GM18507 (cell line): ENCODE measurements at places on chromosomes 2 and 18.

DNA sequence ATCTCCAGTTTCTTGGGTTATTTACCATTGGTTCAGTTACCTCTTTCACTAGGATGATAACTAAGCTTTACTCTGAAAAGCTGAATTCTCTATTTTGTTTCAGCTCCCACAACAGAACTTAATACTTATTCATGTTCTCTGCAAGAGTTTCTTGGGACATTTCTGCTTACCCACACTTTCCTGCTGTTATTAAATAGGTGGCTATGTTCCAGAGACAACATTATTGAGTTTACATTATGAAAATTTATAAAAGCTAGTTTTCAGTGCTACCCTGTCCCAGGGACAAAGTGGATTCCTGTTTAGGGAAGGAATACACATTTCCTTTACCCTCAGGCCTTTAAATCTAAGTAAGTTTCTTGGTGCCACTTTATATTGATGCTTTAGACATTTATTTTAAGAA lies 7.0 kb upstream of the GPD2 start:
- DNase-seq = no peak

DNA sequence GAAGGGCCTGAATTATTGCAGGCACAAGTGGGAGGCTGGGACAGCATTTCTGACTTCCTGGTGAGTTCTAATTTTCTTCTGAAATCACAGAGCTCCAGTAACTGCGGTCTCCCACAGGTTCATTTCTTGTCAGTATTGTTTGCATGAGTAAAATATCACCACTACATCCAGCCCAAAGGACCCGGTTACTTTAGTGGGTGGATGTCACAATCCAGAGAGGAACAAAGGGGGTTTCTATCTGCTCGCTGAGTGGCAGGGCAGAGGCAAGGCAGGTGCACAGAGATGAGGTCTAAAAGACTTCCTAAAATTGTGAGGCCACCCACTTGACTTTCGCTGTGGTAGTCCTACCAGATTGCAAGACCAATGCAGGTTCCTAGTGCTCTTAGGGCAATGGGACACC lies 800.4 kb upstream of the ID2 start:
- no peak for DNase-seq

GRCh38 chr2:66790651-66791181 lies 355.8 kb downstream of the MEIS1 start:
- DNase-seq = no peak

DNA sequence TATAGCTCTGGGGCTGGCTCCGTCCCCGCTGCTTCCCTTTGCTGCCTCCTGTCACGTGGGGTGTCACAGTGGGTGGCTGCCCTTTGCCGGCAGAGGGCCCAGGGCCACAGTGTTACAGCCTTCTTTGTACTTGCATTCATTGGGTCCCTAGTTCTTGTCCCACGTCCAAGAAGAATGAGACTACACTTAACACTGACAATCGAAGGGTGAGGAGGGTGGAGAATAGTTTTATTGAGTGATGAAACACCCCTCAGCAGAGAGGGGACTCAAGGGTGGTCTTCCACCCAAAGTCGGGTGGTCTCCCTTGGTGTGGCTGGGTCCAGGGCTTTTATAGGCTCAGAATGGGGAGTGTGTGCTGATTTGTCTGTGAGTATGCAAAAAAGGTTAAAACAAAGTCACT lies 1.9 kb downstream of the ATG4B start:
- no peak for DNase-seq

DNA sequence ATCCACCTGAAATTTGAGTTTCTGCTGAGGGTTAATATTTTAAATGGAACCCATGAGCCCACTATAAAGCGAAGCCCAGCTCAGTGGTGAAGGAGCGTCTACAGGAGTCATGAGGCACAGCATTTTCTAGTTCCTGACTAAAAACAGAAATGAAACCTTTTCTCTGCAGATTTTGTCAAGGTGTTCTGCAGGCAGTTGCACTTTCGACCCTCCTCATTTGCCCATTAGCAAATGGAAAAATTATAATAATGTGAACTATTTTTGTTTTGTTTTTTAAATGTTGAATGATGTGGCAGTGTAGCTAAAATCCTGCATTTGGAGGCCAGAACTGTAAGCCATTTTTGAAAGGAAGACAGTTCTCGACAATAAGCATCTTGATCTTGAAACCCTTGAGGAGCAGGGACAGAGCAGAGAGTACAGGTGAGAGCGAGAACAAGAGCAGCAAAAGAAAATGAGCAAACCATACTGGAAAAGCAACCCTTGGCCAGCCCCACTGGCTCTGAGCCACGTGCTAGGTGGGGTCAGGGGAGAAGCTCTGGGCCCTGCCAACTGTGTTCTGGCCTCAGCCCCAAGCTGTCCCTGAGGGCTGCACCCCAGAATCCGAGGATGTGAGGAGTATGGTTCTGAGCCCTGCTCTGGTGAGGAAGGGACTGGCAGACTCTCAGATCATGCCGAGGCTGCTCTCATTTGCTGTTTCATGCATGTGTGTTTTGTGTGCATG lies 26.4 kb upstream of the COPS8 start:
- peak; percentile 37 for DNase-seq

DNA sequence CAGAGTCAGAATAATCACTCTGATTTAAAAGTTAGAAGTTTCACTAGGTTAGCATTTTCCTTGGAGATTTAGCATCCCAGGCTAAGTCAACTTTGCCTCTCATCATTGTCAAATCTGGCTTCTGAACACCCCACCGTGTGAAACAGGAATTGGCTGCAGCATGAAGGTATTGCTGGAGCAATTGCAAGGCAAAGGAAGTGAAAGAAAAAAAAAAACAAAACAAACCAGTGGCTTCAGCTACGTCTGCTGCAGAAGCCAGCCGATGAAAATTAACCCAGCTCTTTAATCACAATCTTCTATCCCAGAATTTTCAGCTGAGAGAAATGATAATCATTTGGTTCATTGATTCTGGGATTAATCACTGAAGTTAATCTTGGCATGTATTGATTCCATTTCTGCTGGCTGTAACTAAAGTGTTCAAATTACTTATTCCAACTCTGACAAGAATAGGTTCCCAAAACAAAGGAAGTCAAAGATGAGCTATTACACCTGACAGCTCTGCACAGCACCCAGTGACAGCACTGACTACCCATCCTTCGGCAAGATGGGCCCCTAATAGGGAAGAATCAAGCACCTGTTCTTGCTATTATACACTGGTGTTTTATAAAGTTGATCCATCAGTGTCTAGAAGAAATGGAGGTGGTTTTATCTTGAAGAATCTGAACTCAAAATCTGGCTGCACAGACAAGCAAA lies 42.7 kb upstream of the REG3G start:
- no peak for DNase-seq

GRCh38 chr2:17754773-17755425 lies 961 bp downstream of the GEN1 start:
- DNase-seq = no peak

GRCh38 chr2:134728163-134728562 lies 9.4 kb upstream of the TMEM163 start:
- no peak for DNase-seq

DNA sequence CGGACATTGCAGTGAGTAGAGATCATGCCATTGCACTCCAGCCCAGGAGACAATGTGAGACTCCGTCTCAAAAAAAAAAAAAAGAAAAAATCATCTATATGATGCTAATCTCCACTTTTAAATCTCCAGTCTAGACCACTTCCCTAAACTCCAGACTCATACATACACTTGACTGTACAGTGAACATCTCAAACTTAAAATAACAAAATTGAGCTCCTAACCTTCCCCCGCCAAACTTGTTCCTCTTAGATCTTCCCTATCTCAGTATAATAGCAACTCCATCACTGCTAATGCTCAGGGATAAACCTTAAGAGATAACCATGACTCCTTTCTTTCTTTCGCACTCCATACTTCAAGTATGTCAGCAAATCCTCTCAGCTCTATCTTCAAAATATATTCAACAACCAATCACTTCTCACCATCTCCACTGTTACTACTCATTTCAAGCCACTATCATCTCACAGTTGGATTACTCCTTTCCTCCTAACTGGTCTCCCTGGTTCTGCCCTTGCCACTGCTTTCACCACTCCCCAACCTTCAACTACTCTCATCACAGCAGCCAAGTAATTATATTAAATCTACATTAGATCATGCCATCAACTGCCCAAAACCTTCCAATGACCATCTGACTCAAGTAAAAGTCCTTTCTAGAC lies 12.0 kb downstream of the MEMO1 start:
- no peak for DNase-seq

DNA sequence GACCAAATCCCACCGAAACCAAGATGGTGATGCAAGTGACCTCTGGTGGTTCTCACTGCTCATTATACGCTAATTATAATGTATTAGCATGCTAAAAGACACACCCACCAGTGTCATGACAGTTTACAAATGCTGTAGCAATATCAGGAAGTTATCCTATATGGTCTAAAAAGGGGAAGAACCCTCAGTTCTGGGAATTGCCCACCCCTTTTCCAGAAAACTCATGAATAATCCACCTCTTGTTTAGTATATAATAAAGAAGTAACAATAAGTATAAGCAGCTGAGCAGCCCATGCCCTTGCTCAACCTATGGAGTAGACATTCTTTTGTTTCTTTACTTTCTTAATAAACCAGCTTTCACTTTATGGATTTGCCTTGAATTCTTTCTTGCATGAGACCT lies 31.0 kb upstream of the FMNL2 start:
- no peak for DNase-seq

DNA sequence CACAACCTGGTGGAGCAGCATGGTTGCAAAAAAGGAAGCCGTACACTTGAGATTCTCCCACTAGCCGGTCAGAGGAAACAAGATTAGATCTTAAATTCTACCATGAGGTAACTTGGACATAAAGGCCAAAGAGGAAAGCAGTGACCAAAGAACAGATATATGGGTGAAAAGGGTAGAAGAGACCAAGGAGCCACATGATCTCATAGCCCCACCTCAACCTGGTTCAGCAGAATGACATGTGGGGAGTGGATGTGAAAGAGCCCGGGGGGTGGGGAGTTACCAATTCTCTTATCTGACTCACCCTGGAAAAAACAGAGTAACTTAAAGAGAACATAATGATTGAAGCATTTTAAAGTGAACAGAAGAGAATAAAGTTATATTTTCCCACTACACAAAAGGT lies 683.0 kb downstream of the DSC3 start:
- no peak for DNase-seq

DNA sequence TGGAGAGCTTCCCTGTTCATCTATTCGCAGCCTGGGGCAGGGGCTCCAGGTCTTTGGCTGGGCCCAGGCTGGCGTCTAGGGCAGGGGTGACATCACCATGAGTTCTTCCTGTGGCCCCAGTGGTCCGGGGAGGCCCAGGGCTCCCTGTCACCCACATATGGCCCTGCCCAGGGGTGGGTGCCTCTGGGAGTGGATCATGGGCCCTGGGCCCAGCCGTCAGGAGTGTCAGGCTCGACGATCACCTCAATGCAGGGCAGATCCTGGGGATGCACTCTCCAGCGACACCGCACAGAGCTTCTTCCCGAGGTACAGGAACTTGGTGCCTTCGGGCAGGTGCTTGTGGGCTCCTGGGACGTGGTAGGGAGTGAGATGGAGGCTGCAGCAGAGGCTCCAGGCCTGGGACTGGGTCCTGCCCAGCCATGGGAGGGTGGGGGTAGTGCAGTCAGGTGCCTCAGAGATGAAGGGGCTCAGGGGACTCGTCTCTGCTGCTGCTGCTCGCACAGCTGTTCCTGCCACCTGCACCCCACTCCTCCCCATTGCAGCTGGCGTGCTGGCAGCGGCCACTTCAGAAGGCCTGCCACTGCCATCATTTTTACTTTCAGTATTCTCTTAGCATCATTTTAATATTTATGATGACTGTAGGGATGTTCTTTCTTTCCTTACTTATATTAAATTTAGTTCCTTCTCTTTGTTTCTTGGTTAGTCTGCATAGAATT lies 196.0 kb upstream of the VRK2 start:
- DNase-seq = no peak

DNA sequence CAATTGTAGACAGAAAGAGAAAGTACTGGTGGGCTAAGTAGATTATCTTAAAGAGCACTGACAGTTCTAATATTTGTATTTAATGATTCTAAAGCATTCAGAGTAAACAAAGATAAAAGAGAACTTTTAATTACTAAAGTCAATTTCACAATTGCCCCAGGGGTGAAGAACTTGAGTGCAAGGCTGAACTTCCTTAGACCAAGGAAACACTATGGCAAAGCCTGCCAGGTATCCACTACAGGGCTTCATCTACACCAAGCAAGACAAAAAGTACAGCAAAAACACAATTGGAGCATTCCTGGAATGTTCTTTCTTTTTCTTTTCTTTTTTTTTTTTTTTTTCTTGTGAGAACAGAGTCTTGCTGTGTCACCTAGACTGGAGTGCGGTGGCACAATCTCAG lies 46.9 kb upstream of the NDUFV2 start:
- DNase-seq = no peak

DNA sequence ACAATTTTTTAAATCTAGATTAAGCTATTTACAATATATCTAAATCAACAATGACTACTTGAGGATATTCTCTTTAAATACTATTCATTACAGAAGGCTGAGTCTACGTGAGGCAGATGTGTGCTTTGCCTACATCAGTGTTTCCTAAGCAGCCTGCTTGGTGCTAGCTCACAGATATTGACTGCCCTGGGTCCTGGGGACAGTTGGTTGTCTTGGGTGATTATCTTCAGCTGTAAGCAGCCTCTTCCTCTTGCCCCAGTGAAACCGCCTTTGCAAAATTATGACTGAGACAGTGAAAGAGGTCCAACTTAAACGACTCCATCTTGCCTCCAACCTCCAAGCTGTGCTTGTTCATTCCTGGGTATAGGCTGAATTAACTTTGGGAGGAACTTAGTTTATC lies 39.6 kb upstream of the CCDC88A start:
- no peak for DNase-seq
